ENCODE measurements at places on chromosomes 7 and 10. TPM values are rescaled to one million over a fixed set of nuclear protein-coding genes. Genes with fewer than 3 reads are reported as not detected.

The TBXAS1 gene
- 57.8 TPM for total RNA-seq

DNA sequence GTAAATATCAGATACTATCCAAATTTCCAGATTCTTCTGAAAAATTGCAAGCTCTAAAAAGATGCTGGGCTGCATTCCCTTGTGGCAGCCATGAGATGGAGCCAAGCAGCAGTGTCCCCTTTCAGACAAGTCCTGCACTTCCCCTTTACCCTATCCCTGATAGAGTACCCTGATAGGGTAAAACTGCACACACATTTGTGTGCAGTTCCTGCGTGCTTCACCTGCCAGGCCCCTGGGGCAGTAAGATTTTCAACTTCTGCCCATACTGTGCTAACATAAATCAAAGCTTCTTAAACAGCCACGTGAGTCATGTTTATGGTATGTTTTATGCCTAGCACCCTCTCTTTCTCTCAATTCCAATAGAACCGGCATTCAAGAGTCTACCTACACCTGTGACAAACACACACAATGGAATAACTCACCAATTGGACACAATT lies 52.2 kb downstream of the IFIT5 start:
- H3K4me3 ChIP-seq = no peak overlapping the region
- H3K4me1 ChIP-seq = no peaks in the 10 kb centered on the region
- DNase-seq = no peak
- H3K27me3 ChIP-seq = no peaks in the 10 kb centered on the region

DNA sequence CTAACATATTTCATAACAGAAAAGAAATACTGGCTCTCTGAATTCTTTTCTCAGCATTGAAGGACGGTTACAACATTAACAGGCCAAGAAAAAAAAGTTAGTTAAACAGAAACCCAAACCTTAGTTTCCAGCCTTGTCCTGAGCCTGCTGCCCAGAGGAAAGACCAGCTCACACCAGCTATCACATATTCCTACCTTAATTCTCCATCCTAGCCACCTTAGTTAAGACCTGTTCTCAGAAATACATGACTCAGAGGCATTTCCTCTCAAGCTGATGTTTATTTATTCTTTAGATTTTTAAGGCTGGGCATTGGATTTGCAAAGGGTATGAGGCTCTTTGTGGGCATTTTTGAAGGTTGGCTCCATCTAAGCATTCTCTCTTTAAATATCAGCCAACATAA lies 34.3 kb upstream of the ADAM12 start:
- H3K36me3 ChIP-seq = no peaks in the 10 kb centered on the region
- H3K4me3 ChIP-seq = no peak overlapping the region
- H3K27me3 ChIP-seq = no peaks in the 10 kb centered on the region
- no peak overlapping the region for H3K27ac ChIP-seq
- no peak for DNase-seq

- peaks cover 90% of the 10 kb centered on the region for H3K4me1 ChIP-seq
- no peaks in the 10 kb centered on the region for H3K27me3 ChIP-seq
- no peak overlapping the region for H3K4me3 ChIP-seq
- no peaks in the 10 kb centered on the region for H3K36me3 ChIP-seq
These were observed 8.4 kb downstream of the GNAI1 start for GRCh38 chr7:80142853-80143580.

- H3K4me3 ChIP-seq = no peak overlapping the region
- H3K27me3 ChIP-seq = no peaks in the 10 kb centered on the region
- H3K27ac ChIP-seq = no peak overlapping the region
- DNase-seq = no peak
These were observed 303.5 kb downstream of the OTUD1 start for GRCh38 chr10:23742368-23742767.

DNA sequence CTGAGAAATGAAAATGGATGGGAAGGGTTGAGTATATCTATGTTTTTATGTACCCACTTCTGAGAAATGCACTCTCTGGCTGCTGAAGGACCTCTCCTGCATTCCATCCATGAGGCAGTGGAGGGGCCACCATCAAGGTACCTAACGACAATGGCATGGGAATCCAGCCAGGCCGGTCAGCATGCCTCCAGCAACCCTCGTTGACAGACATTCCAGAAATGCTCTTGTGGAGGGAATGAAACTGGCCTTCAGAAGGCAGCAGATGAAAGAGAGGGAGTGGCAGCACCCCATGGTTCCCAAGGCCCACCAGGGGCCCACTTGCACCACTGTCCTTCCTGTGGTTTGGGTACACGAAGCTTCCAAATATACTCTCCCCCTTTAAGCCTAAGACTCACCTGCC lies 269.0 kb downstream of the ARHGAP12 start:
- H3K36me3 ChIP-seq = no peaks in the 10 kb centered on the region
- H3K27me3 ChIP-seq = no peaks in the 10 kb centered on the region
- DNase-seq = no peak
- no peaks in the 10 kb centered on the region for H3K4me1 ChIP-seq
- peak overlapping the region; percentile 84 for H3K27ac ChIP-seq
- no peak overlapping the region for H3K4me3 ChIP-seq

DNA sequence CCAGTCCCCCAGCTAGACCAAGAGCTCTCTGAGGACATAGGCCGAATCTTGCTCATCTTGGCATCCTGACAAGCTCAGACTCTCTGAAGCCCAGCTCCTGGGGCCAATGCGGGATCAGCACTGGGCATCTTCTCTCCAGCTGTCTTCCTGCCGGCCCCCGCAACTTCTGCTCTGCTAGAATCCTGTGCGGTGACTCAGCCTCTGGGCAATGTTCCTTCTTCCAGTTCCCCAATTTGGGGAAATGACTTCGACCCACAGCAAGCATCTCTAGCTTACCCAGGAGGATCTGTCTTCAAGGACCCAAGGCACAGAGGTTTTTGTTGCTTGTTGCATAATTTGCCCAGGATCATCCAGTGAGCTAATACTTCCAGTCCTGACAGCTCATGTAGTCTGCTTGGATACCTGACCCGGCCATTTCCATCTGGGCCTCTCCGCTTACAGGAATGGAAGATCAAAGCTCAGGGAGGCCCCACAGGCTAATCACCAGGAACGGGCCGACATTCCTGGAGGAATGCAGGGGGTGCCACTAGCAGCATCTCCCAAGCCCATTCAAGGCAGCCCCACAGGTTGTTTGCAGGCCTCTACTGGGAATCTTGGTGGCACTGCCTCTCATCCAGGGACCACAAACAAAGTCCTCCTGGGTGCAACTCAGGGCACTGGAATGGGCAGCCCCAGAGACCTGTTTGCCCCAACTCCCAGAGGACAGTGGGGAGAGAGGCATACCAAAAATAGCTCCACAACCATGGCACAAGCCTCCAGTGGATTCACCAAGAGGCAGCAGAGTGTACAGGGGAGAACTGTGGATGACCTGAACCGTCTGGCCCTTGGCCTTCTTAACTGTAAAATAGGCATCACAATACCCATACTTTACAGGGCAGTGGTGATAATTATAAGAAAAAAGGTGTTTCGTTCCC lies 151.9 kb downstream of the NEURL1 start:
- peak; percentile 53 for DNase-seq
- peaks cover 15% of the 10 kb centered on the region for H3K36me3 ChIP-seq
- no peaks in the 10 kb centered on the region for H3K27me3 ChIP-seq
- H3K27ac ChIP-seq = peak overlapping the region; percentile 81
- H3K4me1 ChIP-seq = peaks cover 74% of the 10 kb centered on the region

DNA sequence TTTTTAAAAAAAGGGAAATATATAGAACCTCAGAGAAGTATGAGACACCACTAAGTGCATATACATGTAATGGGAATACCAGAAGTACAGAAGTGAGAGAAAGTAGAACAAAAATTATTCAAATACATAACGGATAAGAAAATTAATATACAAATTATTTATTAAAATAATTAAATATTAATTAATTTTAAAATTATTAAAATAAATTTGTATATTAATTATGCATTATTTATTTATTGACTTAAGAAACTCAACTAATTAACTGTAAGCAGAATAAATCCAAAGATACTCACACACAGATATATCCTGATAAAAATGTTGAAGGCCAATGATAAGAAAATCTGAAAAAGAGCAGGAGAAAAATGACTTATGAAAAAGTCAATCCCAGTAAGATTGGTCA lies 1333.5 kb upstream of the CELF2 start:
- H3K27me3 ChIP-seq = no peaks in the 10 kb centered on the region
- no peak for DNase-seq
- H3K4me3 ChIP-seq = no peak overlapping the region
- no peaks in the 10 kb centered on the region for H3K36me3 ChIP-seq

DNA sequence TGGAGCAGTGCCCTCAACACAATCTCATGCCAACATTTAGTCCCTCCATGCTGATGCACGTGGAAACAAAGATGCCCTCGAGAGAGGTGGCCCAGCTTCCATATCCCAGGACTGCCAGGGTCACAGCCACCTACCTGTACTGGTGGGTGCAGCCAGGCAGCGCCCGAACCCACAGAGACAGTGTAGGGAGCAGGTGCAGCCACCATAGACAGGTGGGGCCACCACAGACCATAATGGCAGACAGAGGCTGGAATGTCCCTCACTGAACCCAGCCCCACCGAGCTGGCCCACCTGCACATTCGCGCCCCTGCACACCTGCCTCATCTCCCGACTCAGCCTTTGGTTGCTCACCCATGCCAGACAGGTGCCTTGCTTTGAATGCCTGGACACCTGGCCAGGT lies 18.3 kb upstream of the CPXM2 start:
- DNase-seq = no peak
- H3K36me3 ChIP-seq = no peaks in the 10 kb centered on the region
- peaks cover 16% of the 10 kb centered on the region for H3K4me1 ChIP-seq
- no peak overlapping the region for H3K27ac ChIP-seq
